NCI-H1417 treated with DMSO at 0.1 percent for 48 hours (cell line): ENCODE measurements at places on chromosomes 6 and 20.

DNA sequence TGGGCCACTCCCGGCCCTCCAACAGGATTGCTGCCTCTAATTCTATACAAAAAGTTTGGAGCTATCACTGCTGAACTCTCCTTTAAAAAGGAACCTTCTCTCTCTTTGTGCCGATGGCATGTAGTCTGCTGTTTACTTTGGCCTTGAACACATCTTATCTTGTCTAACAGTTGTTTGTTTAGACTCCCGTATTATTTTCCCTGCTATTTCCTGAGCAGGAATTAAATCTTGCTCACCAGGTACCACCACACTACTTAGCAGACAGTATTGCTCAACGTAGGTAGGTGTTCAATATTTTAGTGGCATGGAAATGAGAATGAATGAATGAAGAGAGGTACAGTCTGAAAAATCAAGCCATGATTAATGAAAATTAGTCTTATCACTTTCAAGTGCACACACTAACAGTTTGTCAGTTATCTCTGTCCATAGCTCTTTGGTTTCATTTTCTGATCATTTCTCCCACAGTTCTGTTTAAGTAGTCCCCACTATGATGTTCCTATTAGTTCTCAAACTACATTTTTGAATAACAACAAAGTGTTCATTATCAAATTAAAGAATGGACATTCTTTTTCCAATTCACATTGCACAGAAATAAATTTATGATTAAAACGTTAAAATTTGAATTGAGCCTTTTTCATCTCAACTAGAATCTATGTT lies 6.8 kb upstream of the HEY2 start:
- DNase-seq, result no peak

GRCh38 chr6:52149076-52149475 lies 37.1 kb upstream of the IL17A start:
- DNase-seq, result no peak

- DNase-seq, result no peak
Observed at GRCh38 chr20:43849496-43850186, 65.0 kb upstream of the TOX2 start.

DNA sequence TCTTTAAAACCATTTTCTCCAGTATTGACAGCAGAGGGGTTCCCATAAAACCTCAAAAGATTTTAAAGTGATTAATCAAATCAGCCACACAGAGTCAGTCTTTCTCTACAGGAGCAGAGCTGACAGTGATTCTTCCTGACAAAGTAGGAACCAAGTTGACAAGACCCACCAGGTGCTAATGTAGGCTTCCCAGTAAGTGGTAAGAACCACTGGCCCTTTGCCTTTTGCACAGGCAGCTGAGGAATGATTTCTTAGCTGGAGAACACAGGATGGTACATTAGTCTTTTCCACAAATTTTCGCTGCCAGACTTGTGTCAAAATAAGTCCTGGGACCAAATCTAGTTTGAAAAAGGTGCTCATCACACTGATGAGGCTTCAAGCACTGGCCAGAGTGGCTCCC lies 95.8 kb downstream of the ARMC2 start:
- DNase-seq, result no peak

- no peak for DNase-seq
Observed at GRCh38 chr6:47161176-47161687, 119.1 kb upstream of the ADGRF1 start.

DNA sequence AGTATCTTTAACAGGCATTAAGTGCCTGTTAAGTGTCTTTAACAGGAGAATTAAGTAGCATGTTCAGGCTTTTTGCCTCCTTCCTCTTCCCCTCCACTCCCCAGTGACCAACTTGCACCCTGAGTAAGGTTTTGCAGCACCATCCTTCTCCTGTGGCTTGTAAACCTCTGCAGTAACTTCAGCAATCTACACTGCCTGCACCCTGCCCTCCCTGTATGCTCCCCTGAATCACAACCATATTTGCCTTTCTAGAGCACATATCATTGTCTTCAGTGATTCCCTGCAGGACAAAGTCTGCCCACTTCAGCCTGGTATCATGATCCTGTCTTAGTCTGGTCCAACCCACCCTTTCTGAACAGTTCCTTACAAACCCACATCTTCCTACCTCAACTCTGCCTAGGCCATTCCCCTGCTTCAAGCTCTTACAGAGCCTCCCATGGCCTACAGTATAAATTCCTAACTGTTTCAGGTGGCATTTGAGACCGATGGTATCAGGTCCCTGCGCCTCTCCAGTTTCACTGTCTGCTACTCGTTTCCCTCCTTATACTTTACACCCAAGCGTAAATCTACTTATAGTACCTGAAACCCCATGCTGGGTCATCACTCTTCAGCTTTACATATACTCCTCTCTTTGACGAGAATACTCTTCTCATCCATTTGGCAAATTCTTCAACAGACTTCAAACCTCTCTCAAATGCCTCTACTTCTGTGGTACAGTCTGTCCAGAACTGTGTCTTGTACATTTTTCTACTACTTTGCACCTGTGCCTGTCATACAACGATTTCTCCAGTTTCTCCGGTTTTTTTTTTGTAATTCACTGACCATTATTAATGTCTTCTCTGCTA lies 69.8 kb downstream of the ZHX3 start:
- no peak for DNase-seq

DNA sequence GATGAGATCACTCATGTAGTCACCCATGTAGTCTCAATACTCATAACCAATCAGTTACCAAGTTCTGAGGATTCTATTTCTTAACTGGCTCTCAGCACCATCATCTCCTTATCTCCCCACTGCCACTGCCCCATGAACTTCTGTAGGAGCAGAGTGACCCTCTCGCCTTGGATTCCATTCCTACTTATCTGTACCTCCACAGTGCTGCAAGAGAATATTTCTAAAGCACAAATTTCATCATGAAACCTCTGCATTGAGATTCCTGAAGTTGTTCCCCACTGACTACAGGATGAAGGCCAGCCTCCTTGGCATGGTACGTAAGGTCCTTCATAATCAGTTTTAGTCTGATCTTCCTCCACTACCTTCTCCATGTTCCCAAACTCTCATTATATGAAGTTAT lies 34.8 kb downstream of the BACH2 start:
- no peak for DNase-seq

DNA sequence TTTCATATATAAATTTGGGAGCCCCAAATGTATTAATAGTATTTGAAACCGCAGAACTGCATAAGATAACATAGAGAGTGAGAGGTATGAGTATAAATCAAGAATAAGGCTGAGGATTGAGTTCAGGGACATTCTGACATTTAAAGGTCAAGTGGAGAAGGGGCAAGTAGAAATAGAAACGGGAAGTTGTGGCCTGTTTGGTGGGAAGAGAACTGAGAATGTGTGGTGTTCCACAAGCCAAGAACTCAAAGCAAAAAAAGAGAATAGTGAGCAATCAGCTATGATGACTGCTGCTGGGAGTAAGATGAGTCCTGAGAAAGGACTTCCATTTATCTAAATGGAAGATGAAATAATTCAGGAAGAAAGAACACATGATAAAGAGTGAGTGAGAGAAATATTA lies 418.4 kb downstream of the CD109 start:
- DNase-seq, result no peak

DNA sequence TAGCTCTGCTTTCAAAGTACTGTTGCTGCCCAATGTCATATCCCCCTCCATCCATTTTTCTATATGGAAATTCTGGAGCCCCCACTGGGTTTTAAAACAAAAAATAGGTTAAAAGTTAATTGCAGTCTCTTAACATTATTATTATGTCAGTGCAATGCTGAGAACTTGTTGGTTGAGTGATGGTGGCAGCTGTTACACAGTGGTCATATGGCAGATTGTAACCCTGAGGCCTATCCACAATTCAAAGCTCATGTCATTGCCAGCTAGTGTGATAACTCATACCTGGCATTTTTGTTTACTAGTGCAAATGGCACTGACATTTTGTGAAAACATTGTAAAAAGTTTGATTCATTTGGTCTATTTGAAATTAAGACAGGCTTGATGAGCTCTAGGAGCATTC lies 305.7 kb upstream of the FLRT3 start:
- no peak for DNase-seq

DNA sequence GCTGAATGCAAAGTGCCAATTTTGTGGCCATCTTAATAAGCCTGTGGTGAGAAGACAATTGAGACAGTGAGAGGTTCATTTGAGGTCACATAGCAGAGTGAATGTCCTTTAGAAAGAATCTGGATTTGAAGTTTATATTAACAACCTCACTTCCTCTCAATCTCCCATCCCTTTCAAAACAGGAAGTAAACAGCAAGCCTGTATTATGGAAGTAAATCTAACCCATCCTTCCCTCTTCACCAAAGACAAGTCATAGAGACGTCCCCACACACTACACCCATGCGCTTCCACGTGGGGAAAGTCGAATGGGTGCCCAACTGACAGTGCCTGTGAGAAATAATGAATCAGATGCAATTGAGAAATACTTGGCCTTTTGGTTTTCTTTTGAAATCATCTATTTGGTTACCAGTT lies 28.8 kb upstream of the CCND3 start:
- DNase-seq, result no peak

- no peak for DNase-seq
Observed at GRCh38 chr20:58014628-58015315, 213.7 kb downstream of the ANKRD60 start.

DNA sequence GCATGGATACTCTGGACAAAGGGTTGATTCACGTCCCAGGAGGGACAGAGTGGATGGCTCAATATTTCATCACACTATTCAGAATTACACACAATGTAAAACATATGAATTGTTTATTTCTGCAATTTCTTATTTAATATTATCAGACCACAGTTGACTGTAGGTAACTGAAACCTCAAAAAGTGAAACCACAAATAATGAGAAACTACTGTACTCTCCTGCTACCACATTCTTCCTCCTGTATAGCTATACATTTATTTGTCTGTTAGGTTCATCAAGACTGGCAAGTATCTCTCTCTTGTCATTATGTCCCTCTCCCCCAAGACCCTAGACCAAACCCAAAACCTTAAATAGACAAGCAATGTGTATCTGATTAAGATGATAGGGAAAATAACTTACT lies 60.0 kb downstream of the SYCP2 start:
- DNase-seq, result no peak

DNA sequence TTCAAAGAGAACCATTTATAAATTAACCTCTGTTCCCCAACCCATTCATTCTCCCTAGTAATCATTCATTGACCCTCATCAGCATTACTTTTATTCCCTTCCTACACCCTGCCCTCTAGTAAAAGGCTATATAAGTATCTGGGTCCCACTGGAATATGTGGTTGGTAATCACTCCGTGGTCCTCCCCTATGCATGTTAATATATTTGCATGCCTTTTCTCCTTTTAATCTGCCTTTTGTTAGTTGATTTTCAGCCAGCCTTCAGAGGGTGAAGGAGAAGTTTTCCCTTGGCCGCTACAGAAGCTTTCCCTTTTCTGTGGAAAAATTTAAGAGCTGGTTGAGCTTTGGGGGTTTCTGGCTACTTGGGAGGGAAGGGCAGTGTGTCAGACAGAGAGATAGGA lies 585.6 kb downstream of the UTRN start:
- DNase-seq, result no peak

- DNase-seq, result peak; percentile 28
Observed at GRCh38 chr20:59598625-59599310, 5.6 kb upstream of the PHACTR3 start.

- DNase-seq, result no peak
Observed at GRCh38 chr6:68880050-68880813, 245.2 kb downstream of the ADGRB3 start.

GRCh38 chr6:158850807-158851115 lies 31.6 kb upstream of the EZR start:
- DNase-seq, result no peak

- DNase-seq, result no peak
Observed at GRCh38 chr6:121158891-121159290, 175.4 kb downstream of the TBC1D32 start.

DNA sequence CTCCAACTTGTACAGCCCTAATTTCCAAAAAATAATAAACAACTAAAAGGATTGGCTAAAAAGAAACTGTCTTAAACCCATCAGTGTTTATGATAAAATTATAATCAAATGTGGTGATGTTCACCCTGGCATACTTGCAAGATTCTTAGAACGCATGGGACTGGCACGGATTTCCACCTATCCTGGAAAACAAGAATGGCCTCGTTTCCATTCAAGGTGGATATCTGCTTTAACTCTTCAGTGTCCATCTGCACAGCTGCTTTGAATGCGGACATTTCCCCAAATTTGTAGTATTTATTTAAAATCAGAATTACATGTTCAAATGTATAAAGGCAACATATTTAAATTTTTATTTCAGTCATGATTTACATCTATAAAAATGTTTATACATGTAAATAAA lies 4.2 kb downstream of the CNR1 start:
- no peak for DNase-seq

- DNase-seq, result no peak
Observed at GRCh38 chr6:117928833-117929232, 21.8 kb downstream of the SLC35F1 start.

GRCh38 chr6:3419624-3420272 lies 37.1 kb downstream of the SLC22A23 start:
- DNase-seq, result no peak

- no peak for DNase-seq
Observed at GRCh38 chr6:151661928-151662327, 145.6 kb upstream of the ESR1 start.

DNA sequence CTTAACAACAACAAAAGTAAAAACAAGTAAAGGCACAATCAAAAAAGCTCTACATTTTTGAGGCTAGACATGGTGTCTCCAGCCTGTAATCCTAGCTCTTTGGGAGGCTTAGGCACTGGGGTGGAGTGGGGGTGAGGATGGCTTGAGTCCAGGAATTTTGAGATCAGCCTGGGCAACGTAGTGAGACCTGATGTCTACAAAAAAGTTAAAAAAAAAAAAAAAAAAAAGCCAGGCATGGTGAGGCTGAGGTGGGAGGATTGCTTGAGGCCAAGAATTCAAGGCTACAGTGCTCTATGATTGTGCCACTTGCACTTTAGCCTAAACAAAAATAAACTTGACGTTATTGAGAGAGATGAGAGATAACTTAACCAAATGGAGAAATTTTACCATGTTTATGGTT lies 60.1 kb downstream of the QKI start:
- no peak for DNase-seq

DNA sequence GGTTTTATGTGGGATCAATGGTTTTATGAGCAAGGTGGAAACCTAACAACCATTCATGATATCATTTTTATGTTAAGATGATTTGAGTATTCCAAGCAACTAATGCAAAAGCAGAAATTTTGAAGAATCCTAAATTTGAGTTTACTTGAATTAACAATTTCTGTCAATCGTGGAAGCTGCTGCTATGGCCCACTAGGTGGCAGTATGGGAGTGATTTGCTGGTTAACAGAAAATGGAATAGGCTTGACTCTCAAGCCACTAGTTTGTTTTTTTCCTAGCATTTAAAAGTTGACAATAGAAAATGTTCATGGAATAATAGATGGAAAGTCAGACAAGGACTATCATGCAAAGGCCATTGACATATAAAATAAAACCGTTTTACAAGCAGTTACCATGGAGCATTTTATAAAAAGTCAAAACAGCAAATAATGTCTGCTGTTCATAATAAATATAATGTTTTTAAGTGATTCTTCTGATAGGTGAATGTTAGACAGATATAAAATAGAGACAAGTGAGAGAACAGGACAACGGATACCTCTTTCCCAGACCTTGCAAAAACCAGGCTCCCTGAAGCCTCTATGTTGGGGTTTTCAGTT lies 43.0 kb upstream of the TMEM200A start:
- DNase-seq, result peak; percentile 39
